ENCODE measurements at places on chromosomes 7 and 10.

DNA sequence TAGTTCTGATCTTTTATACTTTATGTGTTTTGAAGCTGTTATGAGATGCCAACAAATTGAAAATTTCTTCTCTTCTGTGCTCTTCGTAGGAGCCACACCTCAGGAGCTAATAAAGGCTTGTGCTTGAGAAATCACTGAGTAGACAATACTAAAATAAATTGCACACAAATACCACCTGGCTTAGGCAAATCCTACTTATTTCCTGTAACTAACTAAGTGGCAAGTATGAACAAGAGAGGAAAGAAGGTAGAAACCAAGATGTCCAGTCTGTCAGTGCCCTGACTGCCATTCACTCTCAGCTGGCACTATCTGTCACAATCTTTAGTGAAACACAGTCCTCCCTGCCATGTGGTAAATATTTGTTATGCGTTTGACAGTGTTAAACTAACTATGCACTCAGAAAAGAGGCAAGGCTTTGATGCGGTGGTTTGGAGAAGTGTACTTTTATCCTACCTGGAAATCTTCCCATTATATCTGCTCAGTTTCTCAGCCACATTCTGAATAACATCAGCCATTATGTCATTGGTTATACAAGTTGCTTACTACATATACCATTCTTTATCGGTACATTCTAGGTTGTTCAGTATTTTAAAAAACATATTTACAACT lies 293.4 kb upstream of the VWC2 start:
- no peak for DNase-seq

GRCh38 chr7:120735791-120736190 lies 122.2 kb downstream of the TSPAN12 start:
- DNase-seq, result no peak

DNA sequence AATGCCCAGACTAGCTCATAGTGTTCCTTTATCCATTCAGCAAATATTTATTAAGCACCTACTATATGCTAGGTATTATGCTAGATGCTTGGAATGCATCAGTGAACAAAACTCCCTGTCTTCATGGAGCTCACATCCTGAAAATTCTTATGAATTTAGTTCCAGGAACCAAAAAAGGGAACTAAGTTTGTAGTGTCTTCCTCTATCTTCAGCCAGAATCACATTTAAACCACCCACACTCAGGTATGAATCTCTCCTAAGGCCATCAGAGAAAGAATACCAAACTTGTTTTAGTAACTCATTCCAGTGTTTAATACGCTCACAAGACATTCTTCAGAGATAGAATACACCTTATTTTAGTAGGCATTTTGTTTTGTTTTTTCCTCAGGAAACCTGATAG lies 10.1 kb upstream of the EGR2 start:
- no peak for DNase-seq

DNA sequence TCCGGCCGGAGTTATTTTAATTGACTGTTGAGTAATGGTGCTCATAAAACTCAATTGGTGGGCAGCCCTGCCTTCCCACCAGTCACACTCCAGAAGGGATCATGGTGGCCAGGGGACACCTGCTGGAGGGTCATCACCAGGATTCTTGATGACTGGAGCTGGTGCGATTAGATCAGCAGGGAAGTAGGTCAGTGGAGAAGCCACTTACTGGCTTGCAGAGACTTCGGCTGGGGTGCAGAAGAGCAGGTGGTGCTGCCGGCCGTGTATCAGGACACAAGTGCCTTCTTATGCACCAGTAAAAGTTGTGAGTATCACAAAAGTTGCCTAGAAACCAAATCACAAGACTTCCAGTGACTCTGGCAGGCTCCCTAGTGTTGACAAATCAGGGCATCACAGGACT lies 82.6 kb upstream of the CHCHD3 start:
- DNase-seq, result no peak

DNA sequence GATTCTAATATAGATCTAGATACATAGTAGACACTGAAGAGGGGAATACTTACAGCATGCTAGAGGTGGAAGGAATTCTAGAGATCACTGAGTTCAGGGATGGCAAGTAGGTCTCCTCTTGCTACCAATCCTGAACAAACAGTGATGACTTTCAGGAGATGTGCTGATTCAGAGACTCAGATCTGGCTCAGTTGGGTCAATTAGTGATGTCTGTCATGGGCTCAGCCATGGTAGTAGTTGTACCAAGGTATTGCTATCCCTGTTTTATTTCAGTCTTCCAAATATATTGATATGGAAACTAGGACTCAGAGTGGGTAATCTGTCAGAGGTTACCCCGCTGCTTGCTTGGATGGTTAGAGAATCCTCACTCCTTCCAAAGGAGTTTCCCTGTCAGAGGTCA lies 38.5 kb downstream of the UNC5B start:
- no peak for DNase-seq

DNA sequence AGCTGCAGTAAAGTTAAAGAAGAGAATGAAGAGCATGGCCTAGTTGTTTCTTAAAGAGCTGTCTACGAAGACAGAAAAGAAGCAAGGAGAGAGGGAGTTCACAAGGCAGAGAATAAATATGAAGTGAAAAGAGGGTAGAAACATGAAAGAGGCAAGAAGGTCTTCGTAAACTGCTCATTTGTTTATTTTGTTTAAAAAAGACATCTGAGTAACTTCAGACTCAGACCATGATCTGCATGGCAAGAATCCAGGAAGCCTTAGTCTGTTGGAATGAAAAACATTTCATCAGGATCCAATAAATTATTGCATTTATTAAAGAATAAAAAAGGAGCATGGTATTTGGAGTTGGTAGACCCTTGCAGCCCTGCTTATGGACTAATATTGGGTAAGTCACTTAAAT lies 151.1 kb downstream of the SEM1 start:
- no peak for DNase-seq

- no peak for DNase-seq
Measured at GRCh38 chr7:44894888-44895580, 9.7 kb upstream of the PURB start.

DNA sequence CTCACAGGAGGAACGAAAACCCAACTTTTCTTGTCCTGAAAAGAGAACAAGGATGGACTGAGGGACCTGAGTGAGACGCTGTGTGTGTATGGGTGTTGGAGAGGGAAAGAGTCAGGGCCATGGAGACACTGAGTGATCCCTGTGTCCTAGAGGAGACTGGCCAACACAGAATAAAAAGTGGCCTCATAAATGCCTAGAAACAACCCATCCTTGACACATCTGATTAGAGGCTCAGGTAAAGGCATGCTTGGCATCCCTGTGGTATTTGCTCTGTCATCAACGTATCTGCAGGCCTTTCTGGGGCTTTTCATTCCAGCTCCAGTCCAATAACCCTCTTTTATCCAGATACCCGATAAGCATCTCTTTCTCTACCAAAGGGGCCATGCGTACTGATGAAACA lies 86.3 kb downstream of the FGFR2 start:
- DNase-seq, result no peak

GRCh38 chr10:98910048-98910447 lies 325.6 kb downstream of the HPSE2 start:
- no peak for DNase-seq

DNA sequence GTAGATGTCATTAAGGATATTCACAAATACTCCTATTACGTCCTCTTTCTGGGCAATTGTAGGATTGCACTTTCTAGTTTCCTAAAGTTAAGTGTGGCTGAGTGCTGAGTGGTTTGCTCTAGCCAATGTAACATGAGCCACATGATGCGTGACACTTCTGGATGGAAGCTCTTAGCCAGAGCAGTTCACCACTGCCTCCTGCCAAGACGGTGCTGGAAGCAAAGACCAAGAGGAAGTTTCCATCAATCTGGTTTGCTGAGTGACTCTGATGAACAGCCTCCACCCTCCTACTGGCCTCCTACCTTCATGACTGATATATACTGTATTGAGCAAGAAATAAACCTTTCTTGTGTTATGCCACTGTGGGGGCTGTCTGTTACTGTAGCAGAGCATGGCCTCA lies 318.1 kb downstream of the KCNMA1 start:
- DNase-seq, result no peak

All from BJ (cell line).